ENCODE measurements at places on chromosomes 7 and 10.

- no peak for DNase-seq
Measured at GRCh38 chr10:51705774-51706173, 6.4 kb upstream of the CSTF2T start.

DNA sequence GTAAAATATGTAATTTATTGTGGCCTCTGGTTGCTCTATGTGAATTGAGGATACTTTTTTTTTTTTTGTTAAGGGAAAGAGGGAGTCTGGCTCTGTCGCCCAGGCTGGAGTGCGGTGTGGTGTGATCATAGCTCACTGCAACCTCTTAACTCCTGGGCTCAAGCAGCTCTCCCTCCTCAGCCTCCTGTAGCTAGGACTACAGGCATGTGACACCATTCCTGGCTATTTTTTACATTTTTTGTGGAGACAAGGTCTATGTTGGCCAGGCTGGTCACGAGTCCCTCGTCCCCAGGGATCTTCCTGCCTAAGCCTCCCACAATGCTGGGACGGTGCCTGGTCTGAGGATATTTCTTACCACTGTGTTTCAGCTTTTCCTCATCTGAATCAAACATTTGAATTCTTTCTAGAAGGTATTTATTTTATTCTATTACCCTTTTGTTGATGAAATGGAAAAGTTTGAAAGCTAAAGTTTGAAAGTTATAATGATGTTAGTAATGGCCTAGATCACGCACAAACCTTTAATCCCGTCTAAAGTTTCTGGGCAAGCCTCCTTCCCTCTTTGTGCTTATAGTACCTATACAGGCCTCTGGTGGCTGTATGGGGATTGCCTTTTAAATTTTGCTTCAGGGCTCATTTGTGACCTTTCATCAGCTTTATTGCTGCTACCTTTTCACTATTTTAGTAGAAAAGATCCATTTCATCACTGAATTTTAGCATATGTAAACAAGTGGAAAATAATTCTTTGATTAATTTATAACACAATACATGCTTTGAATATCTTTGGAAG, 2.0 kb downstream of the IFRD1 start:
- DNase-seq, result peak; percentile 60

- no peak for DNase-seq
Measured at GRCh38 chr10:131804551-131805295, 96.1 kb upstream of the PPP2R2D start.

GRCh38 chr7:154353355-154353767, 301.2 kb downstream of the DPP6 start:
- no peak for DNase-seq

- DNase-seq, result no peak
Measured at GRCh38 chr10:85420501-85421191, 945.9 kb downstream of the GRID1 start.

All from OCI-LY7 (cell line).